ENCODE measurements at places on chromosomes 6 and 20.
A peak's percentile ranks its signal among the peaks of the same experiment; 100 is the strongest.

- DNase-seq = no peak
Measured at GRCh38 chr20:18588574-18588933, 700 bp downstream of the DTD1 start.

DNA sequence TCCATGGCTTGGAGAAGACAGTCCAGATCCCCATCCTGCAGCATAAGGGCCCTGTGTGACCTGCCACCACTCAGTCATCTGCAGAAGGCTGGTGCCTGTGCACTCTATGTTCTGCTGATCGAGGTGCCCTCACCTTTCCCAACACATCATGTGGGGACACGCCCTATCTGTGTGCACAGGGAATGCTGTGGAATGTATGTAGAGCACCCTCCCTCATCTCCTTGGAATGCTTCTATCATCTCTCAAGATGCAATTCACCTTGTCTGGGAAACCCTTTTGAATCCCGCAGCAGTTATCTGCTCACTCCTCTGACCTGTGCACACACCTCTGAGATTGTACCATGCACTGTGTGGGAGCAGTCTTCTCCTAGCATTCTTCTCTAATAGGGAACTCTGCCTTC lies 207.2 kb upstream of the SSTR4 start:
- DNase-seq = no peak

- DNase-seq = no peak
Measured at GRCh38 chr6:3406891-3407809, 49.7 kb downstream of the SLC22A23 start.

- no peak for DNase-seq
Measured at GRCh38 chr20:46767127-46767761, 57.8 kb downstream of the SLC2A10 start.

DNA sequence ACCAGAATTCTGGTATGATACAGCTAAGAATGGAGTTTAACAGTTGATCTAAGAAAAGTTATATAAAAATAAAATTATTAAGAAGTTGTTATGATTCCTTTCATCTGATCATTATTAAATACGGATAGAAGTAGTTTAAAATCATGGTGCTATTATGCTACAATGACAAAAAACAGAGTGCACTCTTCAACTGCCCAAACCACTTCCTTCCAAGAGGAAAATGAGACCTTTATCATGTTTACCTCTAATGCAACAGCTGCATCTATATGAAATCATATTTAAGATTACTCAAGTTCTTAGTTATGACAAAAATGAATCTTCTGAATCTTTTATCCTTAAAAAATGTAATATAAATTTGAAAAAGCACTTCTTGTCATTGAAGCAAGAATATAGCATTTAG lies 31.2 kb downstream of the HACE1 start:
- DNase-seq = no peak

GRCh38 chr6:56706981-56707726 lies 64.5 kb upstream of the DST start:
- DNase-seq = no peak

DNA sequence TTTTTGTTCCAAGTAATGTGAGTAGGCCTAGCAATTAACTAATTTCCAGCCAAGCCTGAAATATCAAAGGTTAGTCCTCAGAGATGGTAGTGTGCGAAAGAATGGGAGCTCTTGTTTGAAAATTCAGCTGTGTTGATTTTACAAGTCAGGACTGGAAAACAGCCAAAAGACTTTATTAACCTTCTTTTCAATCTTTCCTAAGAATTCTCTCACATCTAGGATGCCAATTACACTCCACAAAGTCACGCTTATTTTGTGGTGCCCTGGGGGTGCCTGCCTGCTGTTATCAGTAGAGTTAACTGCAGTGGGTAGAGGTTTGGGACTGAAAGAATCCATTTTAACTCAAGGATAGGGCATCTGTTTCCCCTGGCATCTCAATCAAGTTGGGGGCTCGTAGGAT lies 30.7 kb upstream of the MAP3K4 start:
- DNase-seq = no peak

DNA sequence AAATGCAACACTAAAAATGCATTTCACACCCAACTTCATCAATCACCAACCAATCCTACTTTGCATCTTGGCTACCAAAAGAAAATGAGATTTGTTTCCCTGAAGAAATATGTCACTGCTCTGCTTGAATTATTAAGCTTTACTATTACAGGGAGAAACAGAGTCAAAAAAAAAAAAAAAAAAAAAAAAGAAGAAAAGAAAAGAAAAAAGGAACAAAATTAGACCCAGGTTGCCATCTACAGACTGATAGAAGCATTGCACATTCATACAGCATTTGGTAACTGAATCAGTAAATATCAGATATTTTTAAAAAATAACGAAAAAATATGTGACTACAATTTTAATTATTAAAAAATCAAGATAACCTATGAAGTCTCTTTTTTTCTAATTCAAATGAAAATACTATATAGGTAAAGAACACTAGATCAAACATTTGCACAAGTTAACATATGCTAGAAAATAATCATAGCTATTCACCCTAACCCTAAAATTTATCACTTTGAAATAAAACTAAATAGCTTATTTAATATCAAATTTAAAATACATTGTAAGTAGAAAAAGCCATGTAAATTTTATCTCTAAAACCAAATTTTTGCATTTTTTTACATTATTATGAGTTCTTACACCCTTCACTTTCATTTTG lies 83.3 kb downstream of the DCDC2 start:
- no peak for DNase-seq

DNA sequence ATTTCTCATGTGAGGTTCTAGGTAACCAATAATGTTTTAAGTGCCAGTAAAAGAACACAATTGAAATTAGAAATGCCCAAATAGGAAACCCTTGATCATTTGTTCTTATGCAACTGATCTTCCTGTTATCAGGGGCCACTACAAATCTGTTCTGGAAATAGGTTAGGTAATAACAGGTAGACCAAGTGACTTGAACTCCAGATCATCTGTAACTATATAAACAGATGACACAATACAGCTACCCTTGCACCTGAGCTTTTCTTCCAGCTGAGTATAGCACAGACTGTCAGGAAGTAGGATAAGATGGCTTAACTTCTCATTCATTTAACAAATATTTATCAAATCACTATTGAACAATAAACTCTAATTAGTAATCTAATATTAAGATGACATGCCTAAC lies 52.5 kb downstream of the MAN1A1 start:
- DNase-seq = no peak

DNA sequence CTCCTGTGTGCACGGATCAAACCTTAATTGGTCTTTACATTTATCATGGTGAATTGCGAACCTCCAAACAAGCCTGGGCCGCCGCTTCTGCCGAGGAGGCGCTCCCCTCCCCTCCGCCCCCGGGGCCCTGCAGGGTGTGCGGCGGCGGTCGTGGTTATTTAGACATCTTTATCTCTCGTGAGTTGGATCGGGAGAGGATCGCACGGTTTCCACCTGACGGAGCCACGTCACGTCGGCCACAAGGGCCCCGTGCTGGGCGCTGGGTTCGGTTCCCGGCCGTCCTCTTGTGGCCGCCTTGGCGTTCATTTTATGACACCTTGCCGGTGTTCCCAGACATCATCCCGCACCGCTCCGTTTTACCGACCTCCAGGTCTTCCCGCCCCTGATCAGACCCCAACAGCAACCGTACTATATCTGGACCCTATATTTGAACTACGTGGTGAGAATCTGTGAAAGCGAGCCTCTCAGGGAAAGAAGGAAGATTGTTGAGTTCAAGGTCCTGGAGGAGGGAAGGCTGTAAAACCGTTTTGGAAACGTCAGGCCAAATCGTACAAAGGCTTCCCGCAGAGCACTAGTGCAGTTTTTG lies 1.3 kb upstream of the CNR1 start:
- DNase-seq = no peak

DNA sequence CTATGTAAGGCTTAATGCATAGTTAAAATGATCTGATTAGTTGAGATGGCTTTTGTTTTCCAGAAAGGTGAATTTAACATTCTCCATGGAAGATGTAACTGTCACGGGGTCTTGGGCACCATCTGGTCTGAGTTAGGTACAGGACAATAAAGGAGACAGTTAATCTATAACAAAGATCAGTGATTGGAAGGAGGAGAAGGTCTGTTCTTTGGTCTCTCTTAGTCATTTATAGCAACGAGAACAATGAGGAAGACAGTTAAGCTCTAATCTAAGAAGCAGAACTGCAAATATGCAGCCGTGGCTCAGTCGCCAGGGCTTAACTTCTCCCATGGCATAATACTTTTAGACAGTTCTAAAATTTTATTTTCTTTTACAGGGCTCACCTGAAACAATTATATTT lies 405.5 kb upstream of the SULF2 start:
- DNase-seq = no peak

DNA sequence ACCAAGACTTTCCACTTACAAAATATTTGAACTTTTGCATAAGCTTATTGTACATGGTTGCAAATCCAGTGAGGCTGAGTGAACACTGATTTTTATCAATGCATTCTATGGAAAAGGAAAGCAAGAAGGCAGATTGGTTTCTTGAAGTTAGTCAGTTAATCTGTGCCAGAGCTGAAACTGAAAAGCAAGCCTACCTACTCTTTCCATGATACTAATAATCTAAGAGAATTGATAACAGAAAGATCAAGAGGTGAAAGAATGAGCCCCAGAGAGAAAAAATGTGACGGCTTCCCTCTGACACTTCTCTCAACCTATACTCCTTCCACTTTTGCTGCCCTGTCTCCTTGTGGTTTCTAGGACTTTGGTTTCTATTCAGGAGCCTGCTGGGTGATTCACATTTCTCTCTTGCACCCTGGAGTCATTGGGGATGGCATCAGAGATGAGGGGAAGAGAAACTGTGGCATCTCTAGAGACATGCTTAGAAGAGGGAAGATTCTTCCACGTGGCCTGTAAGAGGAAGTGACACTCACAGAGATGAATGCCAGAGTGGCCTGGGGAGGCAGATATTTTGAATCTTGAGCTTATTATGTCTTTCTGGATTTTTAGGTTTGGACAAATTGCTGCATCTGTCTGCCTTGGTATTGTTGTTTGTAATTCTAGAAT lies 158.6 kb upstream of the RIMS1 start:
- DNase-seq = no peak

DNA sequence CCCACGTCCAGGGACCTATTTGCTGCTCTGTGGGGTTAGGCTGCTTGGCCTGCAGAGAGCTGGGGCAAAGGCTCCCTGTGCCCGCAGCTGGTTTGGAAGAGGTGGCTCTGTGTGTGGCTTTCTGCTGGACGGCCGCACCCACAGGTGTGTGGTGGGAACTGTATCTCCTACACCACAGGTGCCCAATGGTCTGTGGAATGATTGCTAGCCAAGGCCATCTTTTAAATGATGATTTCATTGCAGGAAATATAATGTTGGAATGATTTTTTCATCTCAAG lies 178.4 kb downstream of the DLL1 start:
- DNase-seq = no peak

- DNase-seq = no peak
Measured at GRCh38 chr20:5090191-5090590, 29.6 kb downstream of the PCNA start.

GRCh38 chr6:18081025-18081668 lies 41.3 kb downstream of the NHLRC1 start:
- no peak for DNase-seq

GRCh38 chr6:43769526-43770371 lies at the start of gene VEGFA:
TSS of gene VEGFA (plus strand) at chr6:43770211.
- peak; percentile 67 for DNase-seq

GRCh38 chr6:5343998-5344397 lies 82.7 kb downstream of the FARS2 start:
- no peak for DNase-seq

- DNase-seq = no peak
Measured at GRCh38 chr20:60063739-60064380, 105.6 kb downstream of the CDH26 start.

GRCh38 chr20:59024111-59024530 lies 4.9 kb downstream of the TUBB1 start:
- DNase-seq = no peak

DNA sequence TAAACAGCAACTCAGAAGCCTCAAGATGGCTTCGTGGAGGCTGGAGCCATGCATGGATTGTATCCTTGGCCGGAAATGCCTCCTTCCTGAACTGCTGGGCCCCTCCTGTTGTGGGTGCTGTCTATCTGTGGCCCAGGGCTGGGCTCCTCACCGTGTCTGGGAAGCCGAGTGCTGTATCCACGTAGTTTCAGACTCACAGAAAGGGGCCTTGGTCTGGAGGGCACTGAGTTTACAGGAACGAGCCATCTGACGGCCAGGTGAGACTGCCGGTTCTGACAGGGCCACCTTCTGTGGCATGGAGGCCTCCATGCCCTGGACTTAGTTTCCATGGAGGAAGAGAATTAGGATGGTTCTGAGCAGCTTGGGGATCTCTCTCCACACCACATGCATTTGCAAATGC lies 142.2 kb downstream of the ERMARD start:
- no peak for DNase-seq

DNA sequence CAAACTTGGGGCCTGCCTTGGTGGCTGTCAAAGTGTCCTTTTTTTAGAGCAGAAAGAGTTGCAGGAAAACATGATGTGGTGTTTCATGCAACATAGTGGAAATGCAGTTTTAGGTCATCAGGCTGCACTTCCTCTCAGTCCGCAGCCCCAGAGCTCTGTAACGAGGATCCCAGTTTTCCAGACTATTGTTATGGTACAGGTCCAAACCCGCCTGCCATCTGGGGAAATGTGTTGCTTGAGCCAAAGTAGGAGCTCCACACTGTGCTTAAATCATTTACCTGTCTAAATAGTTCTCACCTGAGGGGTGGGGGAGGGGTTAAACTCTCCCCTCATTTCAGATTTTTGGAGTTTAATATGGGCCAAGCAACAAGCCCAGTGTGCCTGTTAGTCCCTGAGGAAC lies 59.8 kb downstream of the GOPC start:
- no peak for DNase-seq

GRCh38 chr6:43444582-43444981 lies 10.8 kb downstream of the DLK2 start:
- no peak for DNase-seq

DNA sequence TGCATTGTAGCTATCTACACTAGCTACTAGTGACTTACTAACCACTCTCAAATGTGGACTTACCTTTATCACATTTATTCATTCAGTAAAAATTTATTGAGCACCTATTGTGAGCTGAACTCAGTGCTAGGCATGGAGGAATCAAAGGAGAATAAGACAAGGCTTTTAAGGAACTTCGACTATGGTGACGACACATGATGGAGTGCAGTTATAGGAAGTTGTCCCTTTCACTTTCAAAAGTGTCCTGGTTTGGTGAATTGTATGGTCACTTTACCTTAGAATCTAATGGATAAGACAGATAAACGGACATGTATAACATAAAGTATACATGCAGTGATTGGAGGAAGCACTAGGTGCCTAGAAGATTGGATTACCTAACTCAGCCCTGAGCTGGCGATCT lies 4.3 kb downstream of the AKAP7 start:
- no peak for DNase-seq

GRCh38 chr6:33716379-33716778 lies 4.9 kb upstream of the UQCC2 start:
- DNase-seq = no peak

- DNase-seq = no peak
Measured at GRCh38 chr20:58054082-58054779, 174.2 kb downstream of the ANKRD60 start.
